ENCODE measurements at places on chromosomes 7 and 10.

DNA sequence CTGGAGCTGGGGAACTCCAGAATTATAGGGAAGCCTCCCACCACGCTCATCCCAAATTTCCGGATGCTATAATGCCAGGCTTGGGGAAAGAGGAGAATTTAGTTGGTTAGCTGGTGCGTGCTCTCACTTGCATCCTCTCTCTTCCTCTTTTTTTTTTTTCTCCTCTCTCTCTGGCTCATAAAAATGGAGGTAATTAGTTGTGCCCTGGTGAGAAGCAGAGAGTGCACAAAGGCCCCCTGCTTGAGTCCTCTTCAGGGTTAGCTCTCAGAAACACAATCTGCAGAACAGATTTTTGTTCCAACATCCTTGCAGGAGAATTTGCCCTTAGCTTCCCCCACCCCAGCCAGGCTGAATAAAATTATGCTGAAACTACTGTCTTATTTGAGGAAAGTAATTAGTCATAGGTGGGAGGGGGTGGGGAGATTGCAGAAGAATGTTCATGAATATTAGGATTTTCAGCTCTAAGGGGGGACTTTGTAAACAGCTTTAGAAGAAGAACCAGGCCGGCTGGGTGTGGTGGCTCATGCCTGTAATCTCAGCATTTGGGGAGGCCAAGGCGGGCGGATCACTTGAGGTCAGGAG, 7.6 kb downstream of the SERPINE1 start:
- DNase-seq = no peak

- DNase-seq = no peak
These were observed 51.5 kb upstream of the MTURN start for GRCh38 chr7:30083334-30083733.

DNA sequence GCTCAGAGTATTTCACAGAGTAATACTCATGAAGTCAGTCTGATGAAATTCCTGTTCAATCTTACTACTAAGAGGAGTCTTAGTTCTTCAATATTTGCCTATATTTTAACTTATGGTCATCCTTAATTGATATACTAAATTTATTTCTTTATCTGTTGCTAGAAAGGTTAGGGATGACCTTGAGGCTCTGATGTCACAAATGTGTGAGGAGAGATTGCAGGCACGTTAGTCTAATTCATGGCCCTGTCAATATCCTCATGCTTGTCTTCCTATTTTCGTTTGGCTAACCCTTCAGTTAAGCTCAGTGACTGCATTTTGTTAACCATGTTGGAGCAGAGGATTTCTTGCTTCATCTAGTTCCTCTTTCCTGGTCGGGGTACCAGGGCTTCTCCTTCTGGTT, 704.7 kb upstream of the COBL start:
- no peak for DNase-seq

DNA sequence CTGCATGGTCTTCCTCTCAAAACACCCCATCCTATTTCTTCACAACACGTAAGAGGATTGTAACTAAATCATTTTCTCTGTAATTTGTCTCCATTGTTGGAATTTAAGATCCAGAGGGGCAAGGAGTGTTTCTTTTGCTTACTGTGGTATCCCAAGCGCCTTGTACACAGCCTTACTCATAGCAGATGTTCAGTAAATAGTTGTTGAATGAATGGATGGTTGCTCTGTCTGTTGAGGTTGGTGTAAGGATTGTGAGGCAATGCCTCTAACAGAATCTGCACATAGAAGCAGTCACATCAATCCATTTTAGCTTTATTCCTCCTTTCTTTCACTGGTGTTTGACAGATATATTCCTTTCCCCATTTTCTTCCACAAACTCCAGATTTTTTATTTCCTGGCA, 90.1 kb downstream of the ZNF365 start:
- no peak for DNase-seq

DNA sequence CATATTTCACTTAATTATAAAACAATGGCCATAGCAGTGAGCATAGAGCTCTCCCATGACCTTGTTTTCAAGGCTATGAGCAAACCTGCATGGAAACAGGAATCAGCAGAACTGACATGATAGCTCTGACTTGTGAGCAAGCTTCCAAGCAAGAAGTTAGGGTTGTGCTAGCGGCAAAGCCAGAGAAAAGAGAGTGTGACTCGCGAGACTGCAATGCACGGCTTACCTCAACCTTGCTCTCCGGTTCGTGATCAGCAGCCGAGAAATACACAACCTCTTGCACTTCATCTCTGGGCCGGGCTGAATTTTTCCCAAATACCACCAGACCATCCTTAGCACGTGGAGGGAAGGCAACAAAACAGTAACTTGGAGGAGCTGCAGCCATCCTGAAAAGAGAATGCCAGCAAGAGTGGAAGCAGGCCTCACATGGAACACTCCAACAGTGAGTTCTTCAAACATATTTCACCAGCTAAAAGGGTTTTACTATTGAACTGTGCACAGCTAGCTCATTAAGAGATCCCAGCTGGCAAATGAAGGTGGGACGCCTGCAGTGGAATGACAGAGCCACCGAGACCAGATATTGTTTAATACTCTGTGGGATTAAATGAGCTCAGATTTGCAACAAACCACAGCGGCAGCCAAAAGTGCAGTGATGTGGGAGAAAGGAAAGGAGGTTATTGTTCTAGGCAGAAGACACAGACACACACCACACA, 20.8 kb downstream of the SCRN1 start:
- peak; percentile 40 for DNase-seq

DNA sequence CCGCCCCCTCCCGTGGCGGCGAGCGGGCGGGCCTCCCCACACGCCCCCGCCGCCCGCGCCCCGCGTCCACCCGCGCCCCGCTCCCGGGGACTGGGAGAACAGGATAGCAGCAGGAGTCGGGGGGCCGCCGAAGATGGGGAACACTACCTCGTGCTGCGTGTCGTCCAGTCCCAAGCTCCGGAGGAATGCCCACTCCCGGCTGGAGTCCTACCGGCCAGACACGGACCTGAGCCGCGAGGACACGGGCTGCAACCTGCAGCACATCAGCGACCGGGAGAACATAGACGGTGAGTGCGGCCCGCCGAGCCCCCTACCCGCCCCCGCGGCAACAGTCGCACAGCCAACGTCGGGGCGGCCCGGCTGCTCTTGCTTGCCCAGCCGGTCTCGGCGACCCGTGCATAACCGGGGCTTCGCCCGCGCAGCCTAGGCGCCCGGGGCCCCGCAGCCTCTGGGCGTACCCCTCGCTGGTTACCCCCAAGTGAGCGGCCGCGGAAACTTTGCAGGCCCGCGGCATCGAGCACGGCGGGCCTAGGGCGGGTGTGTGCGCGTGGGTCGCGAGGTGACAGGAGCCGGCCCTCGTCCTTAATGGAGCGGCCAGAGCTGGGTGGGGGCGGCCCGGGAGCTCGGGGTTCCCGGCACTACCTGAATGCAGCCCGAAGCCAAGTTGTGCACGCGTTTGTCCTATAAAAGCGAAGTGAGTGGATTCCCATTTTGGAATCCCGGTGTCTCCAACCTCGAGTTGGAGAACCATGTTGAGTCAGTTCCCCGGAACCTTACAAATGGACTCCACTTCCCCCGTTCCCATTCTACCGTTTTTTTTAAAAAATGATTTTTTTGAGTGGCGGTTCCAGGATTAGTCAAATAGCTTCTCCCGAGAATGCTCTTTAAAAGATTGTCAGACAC, 863 bp downstream of the CCNY start:
- DNase-seq = no peak
